HT1080 (cell line): ENCODE measurements at places on chromosomes 7 and 10. TPM values are rescaled to one million over a fixed set of nuclear protein-coding genes. Genes with fewer than 3 reads are reported as not detected.

The ZNF853 gene
- 0.88 and 1.0 TPM in 2 replicates for total RNA-seq

The ETV1 gene
- total RNA-seq = 9.3 and 9.5 TPM in 2 replicates

The NKX1-2 gene
- 0.05 TPM in 1 of 2 replicates, not detected in the other for total RNA-seq

The SUN3 gene
- total RNA-seq = not detected in 2 replicates

The FANK1 gene
- 0.42 TPM in 1 of 2 replicates, not detected in the other for total RNA-seq

The UNCX gene
- total RNA-seq = not detected in 2 replicates

The PDE1C gene
- 0.53 and 1.3 TPM in 2 replicates for total RNA-seq

The SORBS1 gene
- total RNA-seq = 0.50 and 0.76 TPM in 2 replicates

The NRCAM gene
- 8.1 and 14.6 TPM in 2 replicates for total RNA-seq

The CCDC172 gene
- total RNA-seq = not detected in 2 replicates

The ANAPC16 gene
- 37.2 and 44.2 TPM in 2 replicates for total RNA-seq

The VKORC1L1 gene
- total RNA-seq = 11.0 and 17.5 TPM in 2 replicates

The CPEB3 gene
- total RNA-seq = 0.37 and 0.43 TPM in 2 replicates

The STEAP1B gene
- 0.08 TPM in 1 of 2 replicates, not detected in the other for total RNA-seq

The ECD gene
- 50.9 and 62.1 TPM in 2 replicates for total RNA-seq
